ENCODE measurements at places on chromosomes 5 and 9. TPM values are rescaled to one million over a fixed set of nuclear protein-coding genes. Genes with fewer than 3 reads are reported as not detected.
A peak's percentile ranks its signal among the peaks of the same experiment; 100 is the strongest.

GRCh38 chr5:99378443-99378842 is 449.6 kb upstream of the CHD1 start:
- DNase-seq, result no peak
- H3K27ac ChIP-seq, result no peak overlapping the region
- H3K4me3 ChIP-seq, result no peak overlapping the region
- H3K36me3 ChIP-seq, result no peaks in the 10 kb centered on the region
- no peaks in the 10 kb centered on the region for H3K4me1 ChIP-seq

The TMEM174 gene
- not detected for total RNA-seq

DNA sequence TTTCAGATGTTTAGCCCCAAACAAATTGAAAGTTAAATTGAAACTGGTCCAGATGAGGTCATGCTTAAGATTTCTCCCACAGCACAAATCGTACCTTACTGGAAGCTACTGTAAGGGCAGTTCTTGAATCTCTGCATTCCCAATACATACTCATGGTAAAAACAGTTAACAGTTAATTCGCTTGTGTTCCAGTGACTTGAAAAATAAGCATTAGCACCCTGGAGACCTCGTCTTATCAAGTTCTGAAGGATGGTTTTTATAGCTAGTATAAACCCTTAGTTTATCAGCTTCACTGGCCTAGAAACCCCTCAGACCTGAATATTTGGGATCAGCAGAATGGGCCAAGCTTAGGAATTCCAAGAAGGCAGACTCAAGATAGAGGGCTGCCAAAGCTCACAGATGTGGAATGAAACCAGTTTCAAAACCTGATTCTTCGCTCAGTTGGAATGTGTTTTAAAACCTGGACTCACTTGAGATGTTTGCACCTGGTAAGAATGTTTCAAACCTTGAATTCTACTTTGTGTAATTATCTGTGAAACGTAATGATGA is 103.6 kb downstream of the C9orf152 start:
- H3K4me3 ChIP-seq, result no peak overlapping the region
- no peak for DNase-seq
- no peaks in the 10 kb centered on the region for H3K27me3 ChIP-seq

The LCN6 gene
- total RNA-seq, result not detected

DNA sequence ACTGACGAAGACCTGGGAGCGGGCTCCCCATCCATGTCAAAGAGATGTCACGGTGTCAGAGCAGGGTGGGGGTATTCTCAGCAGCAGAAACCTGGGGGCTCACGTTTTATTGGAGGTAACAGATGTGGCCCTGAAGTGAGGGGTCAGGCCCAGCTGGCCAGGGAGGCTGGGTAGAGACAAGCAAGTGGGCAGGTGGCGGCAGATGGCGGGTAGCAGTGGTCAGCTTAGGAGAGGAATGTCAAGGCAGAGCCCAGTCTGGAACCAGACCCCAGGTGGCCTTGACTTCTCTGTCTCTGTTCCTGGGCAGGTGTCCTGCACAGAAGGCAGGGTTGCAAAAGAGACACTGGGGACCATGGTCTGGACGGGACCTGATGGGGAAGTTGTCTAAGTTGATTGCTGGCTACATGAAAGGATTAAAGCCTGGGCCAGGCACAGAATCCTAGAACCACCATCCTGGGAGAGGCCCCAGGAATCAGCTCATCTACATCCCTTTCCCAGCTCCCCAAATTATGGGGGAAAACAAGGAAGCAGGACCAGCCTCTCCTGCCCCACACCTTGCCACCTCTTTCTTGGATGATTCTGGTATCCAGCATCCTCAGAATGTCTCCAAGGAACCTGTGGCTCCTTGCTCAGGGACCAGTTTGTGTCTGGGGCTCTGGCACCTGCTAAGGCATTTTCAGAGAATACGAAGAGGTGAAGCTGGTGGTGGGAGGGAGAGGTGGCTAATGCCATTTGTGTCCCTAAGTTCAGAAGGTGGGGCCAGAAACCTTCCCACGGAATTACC is 72.5 kb downstream of the AMBP start:
- no peaks in the 10 kb centered on the region for H3K27me3 ChIP-seq
- DNase-seq, result no peak
- no peak overlapping the region for H3K27ac ChIP-seq
- H3K36me3 ChIP-seq, result no peaks in the 10 kb centered on the region

- no peaks in the 10 kb centered on the region for H3K4me1 ChIP-seq
- DNase-seq, result no peak
- H3K27ac ChIP-seq, result no peak overlapping the region
- H3K36me3 ChIP-seq, result no peaks in the 10 kb centered on the region
Observed at GRCh38 chr5:54463713-54464112, 8.2 kb downstream of the HSPB3 start.

The PCDHA1 gene
- total RNA-seq, result not detected

DNA sequence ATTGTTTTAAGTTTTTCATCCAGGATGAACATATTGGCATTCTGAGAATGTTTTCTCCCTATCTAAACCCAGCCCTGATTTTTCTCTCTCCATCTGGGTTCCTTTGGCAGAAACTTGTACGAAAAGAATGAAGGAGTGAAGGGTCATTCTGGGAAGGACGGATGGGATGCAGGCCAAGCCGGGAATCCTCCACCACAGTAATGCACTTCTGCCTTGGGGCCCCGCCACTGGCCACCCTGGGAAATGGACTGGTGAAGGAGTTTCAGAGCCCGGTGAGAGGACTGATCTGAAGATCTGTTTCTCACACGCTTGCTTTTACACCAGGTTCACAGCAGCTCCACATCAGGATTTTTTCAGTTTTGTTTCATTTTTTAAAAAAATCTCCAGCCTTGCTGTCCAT is 554.8 kb downstream of the BNC2 start:
- H3K27me3 ChIP-seq, result no peaks in the 10 kb centered on the region
- H3K4me1 ChIP-seq, result no peaks in the 10 kb centered on the region
- DNase-seq, result no peak
- no peak overlapping the region for H3K4me3 ChIP-seq
- H3K36me3 ChIP-seq, result no peaks in the 10 kb centered on the region
- H3K27ac ChIP-seq, result no peak overlapping the region

- peaks cover 1% of the 10 kb centered on the region for H3K36me3 ChIP-seq
- H3K27me3 ChIP-seq, result no peaks in the 10 kb centered on the region
- peak; percentile 67 for DNase-seq
- peaks cover 11% of the 10 kb centered on the region for H3K4me1 ChIP-seq
Observed at GRCh38 chr9:35611230-35611797, 6.3 kb downstream of the TESK1 start.

DNA sequence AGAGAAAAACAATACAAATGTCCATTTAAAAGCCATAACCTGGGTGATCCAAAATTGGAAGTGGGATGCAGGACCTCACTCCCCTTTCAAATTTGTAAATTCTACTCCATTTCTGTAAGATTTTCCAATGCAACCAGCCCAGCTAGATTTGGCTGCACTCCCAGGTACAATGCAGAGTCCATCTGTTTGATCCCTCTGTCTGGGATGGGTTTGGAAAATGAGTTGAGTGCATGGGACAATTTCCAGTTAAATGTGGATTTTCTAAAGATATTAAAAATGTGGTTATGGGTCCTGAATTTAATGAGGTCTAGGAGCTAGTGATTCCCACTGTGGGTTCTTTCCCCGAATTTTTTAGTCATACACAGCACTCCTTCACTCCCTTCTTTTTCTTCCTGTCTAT is 104.0 kb upstream of the ATP10B start:
- no peaks in the 10 kb centered on the region for H3K4me1 ChIP-seq
- no peak overlapping the region for H3K27ac ChIP-seq
- peaks cover 2% of the 10 kb centered on the region for H3K27me3 ChIP-seq
- H3K4me3 ChIP-seq, result no peak overlapping the region

- no peak overlapping the region for H3K27ac ChIP-seq
- no peaks in the 10 kb centered on the region for H3K36me3 ChIP-seq
- H3K27me3 ChIP-seq, result no peaks in the 10 kb centered on the region
- H3K4me3 ChIP-seq, result no peak overlapping the region
Observed at GRCh38 chr9:94866770-94867169, 140.3 kb downstream of the AOPEP start.

DNA sequence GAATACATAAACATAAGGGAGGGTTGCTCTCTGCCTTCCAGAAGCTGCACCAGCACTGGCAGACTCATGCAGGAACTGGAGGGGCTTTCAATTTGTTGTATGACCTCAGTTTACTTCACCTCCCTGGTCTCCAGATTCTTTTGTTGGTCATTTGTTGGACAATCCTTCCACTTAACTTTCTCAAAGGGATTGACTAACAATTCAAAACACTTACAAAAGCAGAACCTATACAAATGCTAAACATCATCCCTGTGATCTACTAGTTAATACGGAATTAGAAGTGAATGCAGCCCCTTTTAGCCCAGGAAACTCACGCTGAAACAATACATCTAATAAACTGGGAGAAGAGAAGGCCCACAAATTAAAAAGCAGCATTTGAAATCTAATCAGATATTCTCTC is 404.6 kb upstream of the BRINP1 start:
- no peak overlapping the region for H3K27ac ChIP-seq
- no peak for DNase-seq
- H3K27me3 ChIP-seq, result peaks cover 2% of the 10 kb centered on the region

The IL3 gene
- not detected for total RNA-seq

- no peak overlapping the region for H3K4me3 ChIP-seq
- H3K36me3 ChIP-seq, result no peaks in the 10 kb centered on the region
- no peaks in the 10 kb centered on the region for H3K27me3 ChIP-seq
- peaks cover 7% of the 10 kb centered on the region for H3K4me1 ChIP-seq
Observed at GRCh38 chr9:20701060-20701459, 17.0 kb downstream of the FOCAD start.

DNA sequence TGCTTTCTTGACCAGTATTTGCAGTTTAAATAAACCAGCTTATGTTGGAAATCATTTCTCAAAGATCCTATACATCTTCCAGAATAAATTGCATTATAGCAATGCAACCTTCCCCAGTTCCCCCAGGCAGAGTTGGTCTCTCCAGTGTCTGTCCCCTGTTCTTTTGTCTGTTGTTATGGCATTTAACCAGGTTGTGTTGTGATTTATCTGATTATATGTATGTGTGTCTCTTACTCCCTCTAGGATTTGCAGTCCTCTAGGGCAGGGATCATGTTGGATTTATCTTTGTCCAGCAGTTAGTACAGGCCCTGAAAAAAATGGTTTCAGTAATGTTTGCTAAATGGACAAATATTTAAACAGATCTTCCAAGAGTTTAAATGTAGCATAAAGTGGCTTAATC is 17.3 kb downstream of the GARNL3 start:
- no peaks in the 10 kb centered on the region for H3K36me3 ChIP-seq
- H3K27ac ChIP-seq, result no peak overlapping the region
- H3K4me3 ChIP-seq, result no peak overlapping the region
- peaks cover 11% of the 10 kb centered on the region for H3K4me1 ChIP-seq
- H3K27me3 ChIP-seq, result peaks cover 22% of the 10 kb centered on the region

- no peaks in the 10 kb centered on the region for H3K4me1 ChIP-seq
- H3K4me3 ChIP-seq, result no peak overlapping the region
- no peaks in the 10 kb centered on the region for H3K36me3 ChIP-seq
- no peak overlapping the region for H3K27ac ChIP-seq
- DNase-seq, result no peak
- no peaks in the 10 kb centered on the region for H3K27me3 ChIP-seq
Observed at GRCh38 chr9:131320031-131320685, 30.6 kb downstream of the PLPP7 start.

The CTSV gene
- total RNA-seq, result 0.95 TPM

The ZNF462 gene
- total RNA-seq, result 0.40 TPM

GRCh38 chr5:96936431-96937320 is 796 bp downstream of the LNPEP start:
- H3K4me1 ChIP-seq, result peaks cover 48% of the 10 kb centered on the region
- peak; percentile 71 for DNase-seq
- peak overlapping the region; percentile 99 for H3K27ac ChIP-seq
- no peaks in the 10 kb centered on the region for H3K27me3 ChIP-seq
- peaks cover 26% of the 10 kb centered on the region for H3K36me3 ChIP-seq
- H3K4me3 ChIP-seq, result peak overlapping the region; percentile 85

The ADAMTS12 gene
- total RNA-seq, result not detected

The PDCD1LG2 gene
- total RNA-seq, result 0.10 TPM

- peaks cover 32% of the 10 kb centered on the region for H3K27me3 ChIP-seq
- no peaks in the 10 kb centered on the region for H3K4me1 ChIP-seq
- DNase-seq, result no peak
Observed at GRCh38 chr5:35073160-35073559, 25.4 kb upstream of the AGXT2 start.

The HMMR gene
- 99.8 TPM for total RNA-seq

GRCh38 chr5:107794741-107795140 is 124.0 kb upstream of the EFNA5 start:
- H3K27me3 ChIP-seq, result no peaks in the 10 kb centered on the region
- no peak overlapping the region for H3K4me3 ChIP-seq
- H3K4me1 ChIP-seq, result peaks cover 3% of the 10 kb centered on the region
- no peak overlapping the region for H3K27ac ChIP-seq
- no peak for DNase-seq
- H3K36me3 ChIP-seq, result no peaks in the 10 kb centered on the region

- H3K4me3 ChIP-seq, result no peak overlapping the region
- no peak for DNase-seq
- H3K36me3 ChIP-seq, result peaks cover 5% of the 10 kb centered on the region
- no peaks in the 10 kb centered on the region for H3K27me3 ChIP-seq
Observed at GRCh38 chr9:129021091-129021490, 7.0 kb downstream of the SH3GLB2 start.

DNA sequence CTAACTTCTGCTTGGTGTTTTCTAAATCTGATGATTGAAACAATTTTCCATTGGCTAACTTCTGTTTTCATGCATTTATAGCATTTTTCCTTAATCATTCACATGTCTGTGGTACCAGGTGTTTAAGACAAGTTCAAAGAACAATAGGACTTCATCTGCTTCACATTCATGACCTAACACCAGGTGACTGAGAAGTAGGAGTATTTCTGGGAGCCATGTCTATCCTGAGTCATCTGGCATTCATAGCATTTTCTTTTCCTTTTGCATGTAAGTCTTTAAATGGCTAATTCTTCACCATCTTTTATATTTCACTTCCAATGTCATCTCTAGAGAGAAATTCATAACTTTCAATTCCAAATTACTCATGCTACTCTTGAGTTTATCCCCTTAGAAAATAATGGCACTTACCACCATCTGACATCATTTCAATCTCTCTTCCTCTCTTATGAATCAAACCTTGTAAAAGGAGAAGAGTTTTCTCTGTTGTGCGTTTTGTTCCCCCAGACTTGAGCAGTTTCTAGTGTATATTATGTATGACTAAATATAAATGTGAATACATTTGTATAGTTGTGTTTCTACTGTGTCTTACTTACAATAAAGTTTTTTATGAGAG is 1196.1 kb upstream of the CDH9 start:
- H3K36me3 ChIP-seq, result no peaks in the 10 kb centered on the region
- no peak for DNase-seq
- no peaks in the 10 kb centered on the region for H3K4me1 ChIP-seq
- no peaks in the 10 kb centered on the region for H3K27me3 ChIP-seq
- no peak overlapping the region for H3K4me3 ChIP-seq
- H3K27ac ChIP-seq, result no peak overlapping the region

The GABRA1 gene
- total RNA-seq, result not detected

The OXCT1 gene
- 78.8 TPM for total RNA-seq

GRCh38 chr9:14670718-14671117 is 22.5 kb downstream of the ZDHHC21 start:
- H3K4me3 ChIP-seq, result no peak overlapping the region
- H3K36me3 ChIP-seq, result peaks cover 9% of the 10 kb centered on the region
- no peaks in the 10 kb centered on the region for H3K27me3 ChIP-seq
- H3K4me1 ChIP-seq, result peaks cover 9% of the 10 kb centered on the region

The RFESD gene
- 9.7 TPM for total RNA-seq

- no peak overlapping the region for H3K4me3 ChIP-seq
- H3K36me3 ChIP-seq, result peaks cover 67% of the 10 kb centered on the region
- no peaks in the 10 kb centered on the region for H3K27me3 ChIP-seq
- H3K27ac ChIP-seq, result no peak overlapping the region
Observed at GRCh38 chr5:43659075-43659474, 56.1 kb downstream of the NNT start.

- no peaks in the 10 kb centered on the region for H3K4me1 ChIP-seq
- no peak overlapping the region for H3K27ac ChIP-seq
- H3K36me3 ChIP-seq, result no peaks in the 10 kb centered on the region
- peaks cover 7% of the 10 kb centered on the region for H3K27me3 ChIP-seq
- no peak for DNase-seq
Observed at GRCh38 chr9:136626066-136626725, 36.5 kb upstream of the EGFL7 start.
